Stimulated activated CD4-positive, alpha-beta T cell treated with anti-CD3 and anti-CD28 coated beads, Interleukin-4, amount 100 ng/mL, for 48 hours (primary cell): ENCODE measurements at places on chromosomes 7 and 10.

GRCh38 chr10:62001898-62002297 is 100.4 kb downstream of the ARID5B start:
- no peak for DNase-seq

DNA sequence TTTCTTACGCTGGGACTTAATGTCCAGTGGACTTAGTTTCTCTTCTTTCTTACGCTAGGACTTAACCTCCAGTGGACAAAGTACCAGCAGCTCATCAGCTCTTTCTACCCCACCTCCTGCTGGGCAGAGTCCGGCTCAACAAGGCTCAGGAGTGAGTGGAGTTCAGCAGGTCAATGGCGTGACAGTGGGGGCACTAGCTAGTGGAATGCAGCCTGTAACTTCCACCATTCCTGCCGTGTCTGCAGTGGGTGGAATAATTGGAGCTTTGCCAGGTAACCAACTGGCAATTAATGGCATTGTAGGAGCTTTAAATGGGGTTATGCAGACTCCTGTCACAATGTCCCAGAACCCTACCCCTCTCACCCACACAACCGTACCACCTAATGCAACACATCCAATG is 199.7 kb downstream of the MLLT10 start:
- DNase-seq = no peak

GRCh38 chr10:114121031-114121430 is 53.0 kb downstream of the CCDC186 start:
- no peak for DNase-seq

DNA sequence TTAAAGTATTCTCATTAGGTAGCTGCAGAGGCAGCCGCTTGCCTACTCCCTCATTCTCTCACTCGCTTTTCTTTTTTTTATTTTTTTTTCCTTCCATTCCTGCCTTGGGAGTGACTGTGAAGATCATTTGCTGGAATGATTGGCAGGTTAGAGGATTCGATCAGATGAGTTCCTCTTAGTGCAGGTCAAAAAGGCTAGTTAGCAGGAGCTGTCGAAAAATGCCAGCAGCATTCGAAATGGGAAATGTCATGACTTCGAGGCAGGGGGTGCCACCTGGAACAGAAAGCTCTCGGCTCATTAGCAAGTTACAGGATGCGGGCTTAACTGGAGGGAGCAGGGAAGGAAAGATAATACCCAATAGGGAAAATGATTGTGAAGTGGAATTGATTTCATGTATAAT is 137.5 kb upstream of the FZD1 start:
- no peak for DNase-seq

DNA sequence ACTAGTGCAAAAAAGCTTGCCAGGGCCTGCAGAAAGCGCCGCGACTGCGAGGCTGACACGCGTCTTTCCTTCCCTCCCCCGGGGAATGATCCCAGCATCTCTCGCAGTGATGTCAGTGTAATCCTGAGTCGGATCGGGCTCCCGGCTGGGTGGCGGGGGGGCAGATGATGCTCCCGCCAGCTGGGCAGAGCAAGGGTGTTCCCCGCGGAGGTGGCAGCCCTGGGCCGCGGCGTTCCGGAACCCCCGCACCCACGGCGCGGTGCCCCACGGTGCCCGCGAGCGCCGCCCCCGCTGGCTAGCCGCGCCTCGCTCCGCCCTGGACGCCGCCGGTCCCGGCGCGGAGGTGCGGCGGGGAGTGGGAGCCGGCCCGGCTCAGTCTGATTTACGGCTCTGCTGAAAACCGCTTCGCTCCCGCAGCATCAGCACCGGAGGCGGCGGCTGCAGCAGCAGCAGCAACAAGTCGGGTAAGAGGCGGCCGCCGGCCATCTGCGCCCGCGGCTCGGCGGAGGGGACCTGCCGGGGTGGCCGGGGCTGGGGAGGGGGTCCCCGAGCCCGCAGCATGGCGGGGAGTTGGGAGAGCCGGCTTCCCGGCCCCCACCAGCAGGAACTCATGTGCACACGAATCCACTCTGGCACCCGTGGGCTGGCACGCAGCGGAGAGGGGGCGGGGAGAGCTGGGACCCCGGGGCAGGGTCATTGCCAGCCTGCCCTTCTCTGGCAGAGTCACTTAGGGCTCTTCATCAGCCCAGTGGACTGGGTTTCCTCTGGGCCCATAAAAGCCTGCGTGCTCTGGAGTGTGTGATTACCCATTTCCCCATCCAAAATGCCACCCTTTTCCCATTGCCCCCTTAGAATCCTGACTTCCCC is at the start of gene ZNF365:
Gene ZNF365 (plus strand): TSS at position 375 of the 867 bp plus-strand sequence. CDS start 1,825 bp downstream, outside the sequence.
- peak; percentile 40 for DNase-seq

GRCh38 chr7:2450198-2451107 is 25.7 kb downstream of the GRIFIN start:
- DNase-seq = no peak

DNA sequence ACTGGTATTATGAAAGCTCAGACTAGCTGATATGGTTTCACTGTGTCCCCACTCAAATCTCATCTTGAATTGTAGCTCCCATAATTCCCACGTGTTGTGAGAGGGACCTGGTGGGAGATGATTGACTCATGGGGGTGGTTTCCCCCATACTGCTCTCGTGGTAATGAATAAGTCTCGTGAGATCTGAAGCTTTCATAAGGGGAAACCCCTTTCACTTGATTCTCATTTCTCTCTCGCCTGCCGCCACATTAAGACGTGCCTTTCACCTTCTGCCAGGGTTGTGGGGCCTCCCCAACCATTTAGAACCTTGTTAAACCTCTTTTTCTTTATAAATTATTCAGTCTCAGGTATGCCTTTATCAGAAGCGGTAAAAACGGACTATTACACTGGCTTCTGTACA is 40.3 kb downstream of the COL13A1 start:
- DNase-seq = no peak

DNA sequence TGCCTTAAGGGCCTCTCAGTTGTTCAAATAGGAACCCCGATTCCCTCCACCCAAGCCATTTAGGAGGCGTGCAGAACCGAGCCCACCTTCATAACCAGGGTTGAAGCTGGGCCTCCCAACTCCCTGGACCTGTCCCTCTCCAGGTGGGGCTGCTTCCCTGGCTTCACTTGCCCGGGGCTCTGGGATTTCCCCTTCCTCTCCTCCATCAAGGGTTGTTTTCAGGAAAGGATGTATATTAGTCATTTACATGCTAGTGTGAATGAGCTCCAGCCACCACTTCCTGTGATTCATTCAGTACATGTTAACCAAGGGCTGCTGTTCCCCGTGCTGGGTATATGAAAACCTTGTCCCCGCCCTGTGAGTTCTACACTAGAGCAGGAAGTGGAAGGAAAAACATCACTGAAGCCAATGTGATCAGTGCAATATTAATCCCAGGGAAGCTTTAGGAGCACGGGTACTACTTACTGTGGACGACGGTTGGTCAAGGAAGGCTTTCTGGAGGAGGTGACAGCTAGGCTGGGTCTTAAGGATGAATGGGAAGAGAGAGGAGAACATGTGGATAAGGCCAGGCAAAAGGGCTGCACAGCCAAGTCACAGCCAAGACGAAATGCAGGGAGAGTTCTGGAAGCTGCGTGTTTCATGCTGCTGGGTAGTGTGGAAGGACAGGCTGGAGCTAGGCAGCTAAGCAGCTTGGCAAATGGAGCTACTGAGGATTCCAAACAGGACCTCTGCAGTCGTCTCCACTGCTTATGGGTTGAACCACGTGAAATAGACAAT is 150.1 kb upstream of the SHH start:
- peak; percentile 38 for DNase-seq

DNA sequence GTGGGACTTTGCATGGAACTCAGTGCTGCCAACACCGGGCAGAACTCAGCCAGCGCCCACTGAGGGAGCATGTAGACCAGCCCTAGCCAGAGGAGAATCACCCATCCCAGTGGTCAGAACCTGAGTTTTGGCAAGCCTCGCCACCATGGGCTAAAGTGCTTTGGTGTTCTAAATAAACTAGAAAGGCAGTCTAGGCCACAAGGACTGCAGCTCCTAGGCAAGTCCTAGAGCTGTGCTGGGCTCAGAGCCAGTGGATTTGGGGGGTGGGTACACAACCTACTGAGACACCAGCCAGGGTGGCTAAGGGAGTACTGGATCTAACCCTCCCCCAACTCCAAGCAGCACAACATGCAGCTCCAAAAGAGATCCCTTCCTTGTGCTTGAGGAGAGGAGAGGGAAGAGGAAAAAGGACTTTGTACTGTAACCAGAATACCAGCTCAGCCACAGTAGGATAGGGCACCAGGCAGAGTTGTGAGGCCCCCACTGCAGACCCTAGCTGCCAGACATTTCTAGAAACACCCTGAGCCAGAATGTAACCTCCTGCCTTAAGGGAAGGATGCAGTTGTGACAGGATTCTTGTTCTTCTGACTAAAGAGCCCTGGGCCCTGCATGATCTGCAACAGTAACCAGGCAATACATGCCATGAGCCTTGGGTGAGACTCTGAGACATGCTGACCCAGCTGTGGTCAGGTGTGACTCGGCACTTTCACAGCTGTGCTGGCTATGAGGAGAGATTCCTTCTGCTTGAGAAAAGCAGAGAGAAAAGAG is 24.4 kb downstream of the GSDME start:
- DNase-seq = no peak

GRCh38 chr7:1532456-1533254 is 2.2 kb downstream of the MAFK start:
- peak; percentile 34 for DNase-seq

GRCh38 chr10:44056967-44057805 is 327.7 kb downstream of the CXCL12 start:
- no peak for DNase-seq
